ENCODE measurements at places on chromosomes 2 and 18. TPM values are rescaled to one million over a fixed set of nuclear protein-coding genes. Genes with fewer than 3 reads are reported as not detected.

The CAPN14 gene
- not detected for polyA plus RNA-seq

The COL4A3 gene
- 0.70 TPM for polyA plus RNA-seq

The FAM161A gene
- polyA plus RNA-seq: 1.4 TPM

The GPR45 gene
- polyA plus RNA-seq: not detected

The DCTN1 gene
- polyA plus RNA-seq: 171 TPM

- no peaks in the 10 kb centered on the region for H3K4me1 ChIP-seq
- H3K36me3 ChIP-seq: no peaks in the 10 kb centered on the region
- peak; percentile 9 for DNase-seq
Observed at GRCh38 chr2:126749537-126749936, 93.6 kb downstream of the GYPC start.

DNA sequence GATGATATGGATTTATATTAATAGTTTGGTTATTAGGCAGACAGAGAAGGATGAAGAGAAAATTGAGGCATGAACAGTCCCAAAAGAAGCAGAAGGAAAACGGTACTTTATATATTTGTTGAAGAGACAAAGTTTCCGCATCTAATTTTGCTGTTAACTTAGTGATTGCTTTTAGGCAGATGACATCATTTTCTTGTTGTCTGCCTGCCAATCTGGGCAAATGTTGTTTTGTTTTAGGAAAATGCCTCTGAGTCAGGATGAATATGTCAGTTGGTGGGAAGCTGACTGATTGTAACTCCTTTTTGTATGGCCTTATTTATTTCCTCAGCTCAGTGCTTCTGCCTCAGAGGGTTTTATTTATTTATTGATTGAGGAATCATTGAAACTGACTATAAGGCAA lies 52.5 kb upstream of the CAVIN2 start:
- peak overlapping the region; percentile 48 for H3K27ac ChIP-seq
- H3K27me3 ChIP-seq: no peaks in the 10 kb centered on the region
- H3K36me3 ChIP-seq: no peaks in the 10 kb centered on the region

GRCh38 chr2:181348107-181348837 lies 108.9 kb upstream of the ITGA4 start:
- no peaks in the 10 kb centered on the region for H3K36me3 ChIP-seq
- DNase-seq: no peak
- H3K27ac ChIP-seq: no peak overlapping the region
- no peak overlapping the region for H3K4me3 ChIP-seq
- H3K27me3 ChIP-seq: no peaks in the 10 kb centered on the region
- H3K4me1 ChIP-seq: no peaks in the 10 kb centered on the region

DNA sequence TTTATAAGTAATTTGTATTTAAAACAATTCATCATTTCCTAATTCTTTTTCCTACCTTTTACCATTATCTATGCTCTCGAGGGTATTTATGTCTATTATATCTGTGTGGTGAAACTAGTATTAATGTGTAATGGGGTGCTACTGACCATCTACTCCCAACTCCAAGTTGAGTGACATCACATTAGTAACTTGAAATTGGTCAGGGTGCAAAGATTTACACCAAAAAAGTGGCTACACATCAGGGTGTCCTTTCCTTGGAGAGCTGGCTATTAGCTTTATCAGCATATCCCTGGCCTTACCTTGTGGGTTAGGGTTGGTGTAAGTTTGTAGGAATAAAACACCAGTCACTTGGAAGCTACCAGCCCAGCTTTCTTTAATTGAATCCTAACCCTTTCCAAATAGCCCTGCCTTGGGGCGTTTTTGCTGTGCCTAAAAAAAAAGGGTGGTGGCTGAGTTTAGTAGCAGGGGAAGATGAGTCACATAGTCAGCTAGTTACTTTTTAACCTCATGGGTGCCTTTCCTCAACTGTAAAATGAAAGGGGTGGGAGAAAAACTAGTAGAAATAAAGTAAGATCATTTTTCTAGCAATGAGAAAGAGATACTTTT lies 14.0 kb downstream of the ANXA4 start:
- peak overlapping the region; percentile 66 for H3K27ac ChIP-seq
- no peaks in the 10 kb centered on the region for H3K27me3 ChIP-seq
- peak; percentile 96 for DNase-seq
- peak overlapping the region; percentile 41 for H3K4me3 ChIP-seq
- peaks cover 28% of the 10 kb centered on the region for H3K4me1 ChIP-seq

- no peak for DNase-seq
- peak overlapping the region; percentile 10 for H3K27ac ChIP-seq
- H3K4me3 ChIP-seq: no peak overlapping the region
- H3K4me1 ChIP-seq: peaks cover 45% of the 10 kb centered on the region
- no peaks in the 10 kb centered on the region for H3K36me3 ChIP-seq
Observed at GRCh38 chr2:43088143-43089073, 138.0 kb downstream of the ZFP36L2 start.

DNA sequence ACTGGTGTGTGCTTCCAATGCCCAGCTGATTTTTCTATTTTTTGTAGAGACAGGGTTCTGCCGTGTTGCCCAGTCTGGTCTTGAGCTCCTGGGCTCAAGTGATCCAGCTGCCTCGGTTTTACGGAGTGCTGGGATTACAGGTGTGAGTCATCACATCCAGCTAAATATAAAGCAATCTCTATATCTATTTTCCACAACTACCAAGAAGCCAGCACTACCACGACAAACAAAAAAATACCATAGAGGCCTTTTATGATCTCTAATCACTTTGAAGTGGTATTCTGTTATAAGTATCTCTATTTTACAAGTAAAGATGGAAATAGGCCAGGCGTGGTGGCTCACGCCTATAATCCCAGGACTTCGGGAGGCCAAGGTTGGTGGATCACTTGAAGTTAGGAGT lies 34.7 kb downstream of the C2orf74 start:
- H3K36me3 ChIP-seq: peaks cover 46% of the 10 kb centered on the region
- H3K4me3 ChIP-seq: no peak overlapping the region
- DNase-seq: no peak
- H3K27ac ChIP-seq: no peak overlapping the region

DNA sequence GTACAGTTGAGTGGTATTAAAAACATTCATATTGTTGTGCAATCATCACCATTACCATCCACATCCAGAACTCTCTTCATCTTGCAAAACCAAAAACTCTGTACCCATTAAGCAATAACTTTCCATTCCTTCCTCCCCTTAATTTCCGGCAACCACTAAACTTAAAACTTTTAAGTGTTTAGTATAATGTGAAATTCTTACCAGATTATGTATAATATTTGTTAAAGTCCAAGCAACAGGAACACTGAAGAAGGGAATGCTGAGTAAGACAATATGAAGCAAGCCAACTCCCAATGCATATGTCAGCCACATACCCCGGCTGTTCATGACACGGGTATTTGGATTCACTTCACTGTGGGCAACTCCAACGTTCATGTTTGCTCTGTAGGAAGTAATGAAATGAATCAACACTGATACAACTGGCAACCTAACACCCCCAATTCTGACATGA lies 1.9 kb downstream of the ORMDL1 start:
- H3K4me3 ChIP-seq: peak overlapping the region; percentile 92
- H3K27me3 ChIP-seq: no peaks in the 10 kb centered on the region
- H3K27ac ChIP-seq: peak overlapping the region; percentile 75
- H3K36me3 ChIP-seq: peaks cover 36% of the 10 kb centered on the region

- no peak overlapping the region for H3K27ac ChIP-seq
- H3K27me3 ChIP-seq: no peaks in the 10 kb centered on the region
- no peaks in the 10 kb centered on the region for H3K36me3 ChIP-seq
- H3K4me1 ChIP-seq: no peaks in the 10 kb centered on the region
- no peak overlapping the region for H3K4me3 ChIP-seq
- DNase-seq: no peak
Observed at GRCh38 chr2:75833386-75833785, 122.7 kb upstream of the GCFC2 start.

GRCh38 chr2:237752761-237753165 lies 45.8 kb upstream of the RBM44 start:
- no peak for DNase-seq
- H3K36me3 ChIP-seq: peaks cover 72% of the 10 kb centered on the region
- no peak overlapping the region for H3K4me3 ChIP-seq

Data from GM23248 (cell line).